ENCODE measurements at places on chromosomes 3 and 15.

GRCh38 chr3:46659285-46659684 is 34.2 kb downstream of the ALS2CL start:
- no peak for DNase-seq

DNA sequence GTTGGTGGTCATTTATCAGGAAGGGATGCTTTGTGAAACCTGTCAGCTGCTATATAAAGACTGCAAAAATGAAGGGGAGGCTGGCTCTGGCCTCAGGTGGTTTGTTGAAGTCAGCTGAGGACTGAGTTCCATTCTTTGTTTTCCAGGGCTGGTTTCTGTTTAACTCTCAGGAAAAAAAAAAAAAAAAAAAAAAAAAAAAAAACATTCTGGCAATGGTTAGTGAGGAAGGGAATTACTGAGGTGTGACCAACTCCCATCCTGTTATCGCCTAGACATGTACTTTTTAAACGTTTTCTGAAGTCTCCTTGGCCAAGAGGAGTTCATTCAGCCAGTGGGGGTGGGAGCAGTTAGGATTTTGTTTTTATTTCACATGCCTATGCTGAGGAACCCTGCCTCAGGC is 316.3 kb downstream of the OXSM start:
- DNase-seq: peak; percentile 78

- no peak for DNase-seq
Observed at GRCh38 chr3:59085976-59086375, 36.2 kb upstream of the CFAP20DC start.

GRCh38 chr3:46438831-46439230 is 25.9 kb downstream of the LTF start:
- no peak for DNase-seq

DNA sequence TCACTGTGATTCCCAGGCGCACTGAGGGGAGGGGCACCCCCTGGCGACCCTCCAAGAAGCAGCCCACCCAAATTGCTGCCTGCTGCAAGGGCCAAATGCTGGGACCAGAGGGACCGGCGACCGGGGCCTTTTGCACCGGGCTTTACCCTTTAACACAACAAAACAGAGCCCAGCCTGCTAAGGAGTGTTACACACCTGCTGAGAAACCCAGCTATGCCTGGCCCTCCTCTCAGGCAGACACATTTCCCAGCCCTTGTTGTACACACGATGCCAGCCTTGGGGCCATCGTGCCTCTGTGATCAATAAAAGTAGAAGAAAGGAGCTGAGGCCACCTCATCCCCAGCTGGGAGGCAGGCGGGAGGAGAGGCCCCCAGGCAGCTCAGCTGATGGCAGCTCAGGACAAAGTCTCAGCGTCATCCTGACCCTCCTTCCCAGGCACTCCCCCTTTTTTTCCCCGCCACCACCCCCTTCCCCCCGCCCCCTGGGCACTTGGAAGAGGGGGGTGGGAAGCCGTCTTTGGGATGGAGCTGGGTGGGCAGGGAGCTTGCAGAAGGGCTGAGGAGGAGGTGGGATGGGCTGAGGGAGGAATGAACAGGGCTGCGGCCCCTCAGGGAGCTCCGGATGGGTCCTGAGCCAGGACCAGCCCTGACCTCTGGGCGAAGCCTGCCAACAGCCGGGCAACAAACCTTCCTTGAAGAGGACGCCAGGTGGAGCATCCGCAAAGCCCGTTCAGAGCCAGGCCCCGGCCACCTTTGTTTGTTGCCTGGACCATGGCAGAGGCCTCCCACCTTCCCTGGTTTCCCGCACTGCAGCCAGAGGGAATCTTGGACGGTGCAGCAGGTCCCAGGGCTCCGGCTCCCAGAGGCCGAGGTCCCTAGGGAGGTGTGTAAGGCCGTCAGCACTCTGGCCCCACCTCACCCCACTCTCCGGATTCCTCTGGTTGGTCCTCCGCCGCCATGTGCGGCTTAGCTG is 45.9 kb upstream of the SEC61A1 start:
- DNase-seq: no peak

GRCh38 chr3:7788881-7789280 is 712.7 kb upstream of the LMCD1 start:
- DNase-seq: no peak

DNA sequence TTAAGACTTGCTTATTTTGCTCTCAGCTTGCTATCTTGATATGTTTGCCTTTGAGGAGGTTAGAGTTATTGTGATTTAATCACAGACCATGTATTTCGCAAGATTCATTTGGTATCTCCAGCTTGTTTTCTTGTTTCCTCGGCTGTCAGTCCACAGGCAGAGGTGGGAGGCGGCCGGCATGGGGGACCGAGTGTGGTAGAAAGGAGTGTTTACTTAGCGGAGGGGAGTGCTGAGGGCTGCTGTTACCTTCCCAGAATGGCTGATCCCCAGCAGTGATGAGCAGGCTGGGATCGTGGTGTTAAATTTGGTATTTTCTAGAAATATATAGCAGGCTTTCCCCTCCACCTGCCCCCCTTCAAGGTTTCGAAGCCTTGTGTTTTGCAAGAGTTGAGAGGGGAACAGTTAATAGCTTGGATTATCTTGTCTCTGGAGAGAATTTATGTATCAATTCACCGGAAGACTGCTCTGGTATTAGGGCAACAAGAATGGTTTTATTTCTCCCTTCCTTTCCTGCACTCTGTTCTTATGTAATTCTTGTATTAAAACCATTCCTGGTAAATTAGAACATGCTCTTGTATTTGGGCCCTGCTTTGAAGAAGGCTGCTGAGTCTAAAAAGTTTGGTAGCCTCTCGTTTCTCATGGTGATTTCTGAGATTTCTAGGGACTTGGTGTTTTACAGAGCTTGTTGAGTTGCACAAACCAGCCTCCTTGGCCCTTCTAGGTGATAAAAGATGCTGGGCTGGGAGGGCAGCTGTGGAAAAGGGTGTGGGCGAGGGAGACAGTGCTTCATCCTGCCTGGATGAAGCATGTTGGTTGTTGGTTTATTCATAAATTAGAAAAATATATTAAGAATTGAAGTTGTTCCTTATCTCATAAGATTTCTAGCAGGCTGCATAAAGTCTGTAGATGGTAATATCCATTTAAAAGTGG is 151.4 kb downstream of the IGF1R start:
- DNase-seq: no peak

GRCh38 chr3:120682095-120682681 is at the start of gene HGD:
TSS of gene HGD (minus strand) at chr3:120682239. CDS start at chr3:120682111, 128 bp downstream.
- DNase-seq: peak; percentile 98

GRCh38 chr3:165256554-165257065 is 60.4 kb upstream of the SLITRK3 start:
- DNase-seq: no peak

GRCh38 chr15:96339619-96340347 is 9.3 kb downstream of the NR2F2 start:
- no peak for DNase-seq

DNA sequence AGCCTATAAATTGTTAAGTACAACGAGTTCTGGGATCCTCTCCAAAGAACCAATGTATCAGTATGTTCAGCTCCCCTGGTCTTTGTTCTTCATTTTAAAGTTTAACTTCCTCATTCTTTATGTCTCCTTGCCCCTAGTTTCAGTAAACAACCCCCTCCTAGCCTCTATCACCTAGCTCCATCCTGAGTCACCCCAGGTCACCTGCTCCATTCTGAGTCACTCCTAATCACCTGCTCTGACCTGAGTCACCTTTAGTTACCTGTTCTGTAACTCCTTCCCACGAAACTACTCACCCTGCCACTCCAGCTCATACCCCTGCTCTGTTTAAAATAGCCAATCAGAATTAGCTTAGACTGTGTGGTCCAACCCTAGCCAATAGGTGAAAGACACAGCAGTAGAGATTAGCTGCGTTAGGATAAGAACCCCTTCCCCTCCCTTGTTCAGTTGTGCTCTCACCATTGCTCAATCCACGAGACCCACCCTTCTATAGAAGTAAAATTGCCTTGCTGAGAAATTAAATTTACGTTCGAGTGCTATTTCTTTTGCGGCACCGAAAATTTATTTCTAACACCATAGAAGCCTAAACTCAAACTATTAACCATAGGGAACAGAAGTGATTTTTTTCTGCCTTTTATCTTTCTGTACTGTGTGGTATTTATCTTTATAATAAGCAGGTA is 245.0 kb upstream of the ADAMTS9 start:
- DNase-seq: no peak

- no peak for DNase-seq
Observed at GRCh38 chr15:29926083-29926388, 103.8 kb upstream of the TJP1 start.

DNA sequence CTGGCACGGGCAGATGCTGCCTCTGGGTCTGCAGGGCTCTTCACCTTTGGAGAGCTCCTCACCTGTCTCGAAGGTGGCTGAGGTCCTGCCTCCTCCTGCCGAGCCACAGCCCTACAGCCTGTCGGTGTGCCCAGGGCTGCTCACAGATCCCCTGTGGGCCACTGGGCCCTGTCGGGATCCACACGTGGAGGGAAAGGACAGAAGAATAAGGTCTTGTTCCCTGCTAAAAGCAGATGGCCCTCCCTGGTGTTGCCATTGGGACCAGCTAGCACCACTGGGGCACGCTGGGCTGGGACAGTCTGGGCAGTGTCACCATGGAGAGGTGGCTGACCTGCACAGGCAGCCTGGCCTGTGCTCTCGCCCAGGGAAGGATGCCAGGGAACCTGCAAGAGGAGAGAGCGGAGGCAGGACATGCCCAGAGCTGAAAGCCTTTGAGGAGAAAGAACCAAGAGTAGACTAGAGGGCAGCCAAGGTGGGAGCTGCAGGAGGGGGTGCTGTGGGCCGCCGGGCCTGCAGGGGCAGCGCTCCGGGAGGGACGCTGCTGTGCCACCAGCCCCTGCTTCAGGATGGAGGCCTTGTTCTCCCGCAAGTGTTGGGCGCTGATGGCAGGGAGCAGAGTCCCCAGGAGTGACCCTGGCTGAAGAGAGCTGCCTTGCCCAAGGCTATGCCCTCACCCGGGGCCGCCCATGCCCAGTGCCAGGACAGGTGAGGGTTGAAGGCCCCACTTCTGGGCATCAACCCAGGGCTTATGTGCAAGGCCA is 210.2 kb downstream of the XXYLT1 start:
- no peak for DNase-seq

GRCh38 chr3:74621581-74621980 is 7.1 kb upstream of the CNTN3 start:
- DNase-seq: no peak

GRCh38 chr3:197261164-197261509 is 37.3 kb downstream of the DLG1 start:
- no peak for DNase-seq

- DNase-seq: no peak
Observed at GRCh38 chr3:183214277-183214612, 38.8 kb upstream of the B3GNT5 start.

- no peak for DNase-seq
Observed at GRCh38 chr3:138849222-138849940, 14.7 kb upstream of the PIK3CB start.

GRCh38 chr3:55434789-55435188 is 52.3 kb downstream of the WNT5A start:
- DNase-seq: no peak

GRCh38 chr3:195929452-195929851 is 21.1 kb upstream of the TNK2 start:
- no peak for DNase-seq

- no peak for DNase-seq
Observed at GRCh38 chr3:95401693-95402092, 1338.8 kb downstream of the NSUN3 start.

DNA sequence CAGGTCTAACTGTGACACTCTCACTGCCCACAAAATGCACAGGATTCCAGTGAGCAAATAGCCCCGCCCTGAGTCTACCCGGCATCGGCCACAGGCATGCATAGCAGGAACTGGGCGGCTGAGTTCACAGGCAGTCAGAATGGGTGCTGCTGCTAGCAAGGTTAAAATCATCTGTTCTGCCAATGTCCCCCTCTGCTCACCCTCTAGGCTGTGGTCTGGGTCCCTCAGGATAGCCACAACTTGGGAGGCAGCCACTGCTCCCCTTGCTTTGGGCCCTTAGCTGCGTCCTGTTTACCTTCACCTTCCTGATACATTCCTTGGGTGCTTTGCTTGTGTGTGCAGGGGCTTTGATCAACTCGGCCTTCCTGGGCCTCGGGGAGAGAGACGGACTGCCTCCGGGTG is 232.9 kb upstream of the RGMA start:
- no peak for DNase-seq

- DNase-seq: no peak
Observed at GRCh38 chr15:70268698-70269251, 171.1 kb upstream of the TLE3 start.

- DNase-seq: no peak
Observed at GRCh38 chr15:69664572-69665571, 212.3 kb downstream of the RPLP1 start.

DNA sequence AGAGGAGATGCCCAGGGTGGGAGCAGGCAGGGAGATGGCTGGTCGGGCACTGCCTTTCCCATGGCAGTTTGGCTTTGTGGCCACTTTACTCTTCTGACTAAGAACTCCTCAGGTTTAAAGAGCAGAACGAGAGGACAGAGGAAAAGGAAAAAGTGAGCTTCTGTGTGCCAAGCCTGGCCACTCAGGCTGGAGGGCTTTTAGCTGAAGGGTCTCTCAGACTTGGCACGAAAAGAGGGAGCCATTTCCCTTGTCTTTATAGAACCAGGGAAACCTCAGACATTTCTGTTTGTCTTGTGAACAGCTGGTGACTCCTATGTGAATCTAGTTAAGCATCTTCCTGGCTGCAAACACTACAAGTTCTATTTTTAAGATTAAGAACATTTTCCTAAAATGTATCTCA is 23.3 kb upstream of the PSMD6 start:
- no peak for DNase-seq

DNA sequence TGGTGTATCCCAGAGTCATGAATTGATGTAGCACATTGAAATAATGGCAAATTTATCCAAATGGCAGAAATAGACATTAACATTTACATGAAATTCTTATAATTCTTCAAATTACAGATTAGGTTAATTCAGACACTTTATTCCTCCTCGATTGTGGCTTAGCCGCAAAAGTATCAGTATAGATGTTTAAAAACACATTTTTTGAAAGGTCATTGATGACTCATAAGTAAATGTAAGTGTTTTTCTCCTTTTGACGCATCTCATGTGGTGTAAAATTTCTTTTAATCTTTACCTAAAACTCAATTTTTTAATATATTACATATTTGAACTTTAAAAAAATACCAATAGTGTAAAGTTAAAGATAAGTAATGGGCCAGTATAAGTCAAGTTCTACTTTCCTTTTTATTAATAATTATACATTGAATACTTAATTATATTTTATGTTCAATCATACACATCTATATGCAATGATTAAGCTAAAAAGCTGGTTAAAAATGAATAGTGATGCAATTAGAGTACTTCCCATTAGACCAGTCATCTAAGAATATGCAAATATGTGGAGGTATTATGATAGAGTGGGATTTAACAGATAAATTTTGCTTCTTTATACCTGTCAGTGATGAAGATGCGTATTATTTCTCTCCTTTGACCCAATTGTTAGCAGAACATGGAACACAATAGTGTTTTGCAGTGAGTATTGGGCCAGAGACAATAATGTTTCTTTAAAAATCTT is 678.1 kb upstream of the DPPA4 start:
- no peak for DNase-seq

- DNase-seq: no peak
Observed at GRCh38 chr15:69903470-69904469, 193.9 kb downstream of the TLE3 start.

GRCh38 chr3:47430606-47431005 is 45.1 kb downstream of the SCAP start:
- no peak for DNase-seq

GRCh38 chr15:36278219-36278618 is 301.2 kb upstream of the CDIN1 start:
- no peak for DNase-seq

Measured in epithelial cell of proximal tubule (primary cell).